Stimulated activated CD4-positive, alpha-beta T cell treated with anti-CD3 and anti-CD28 coated beads, Interleukin-1b, Interleukin-23, amount 100 ng/mL, for 48 hours (primary cell): ENCODE measurements at places on chromosomes 13 and 19.

DNA sequence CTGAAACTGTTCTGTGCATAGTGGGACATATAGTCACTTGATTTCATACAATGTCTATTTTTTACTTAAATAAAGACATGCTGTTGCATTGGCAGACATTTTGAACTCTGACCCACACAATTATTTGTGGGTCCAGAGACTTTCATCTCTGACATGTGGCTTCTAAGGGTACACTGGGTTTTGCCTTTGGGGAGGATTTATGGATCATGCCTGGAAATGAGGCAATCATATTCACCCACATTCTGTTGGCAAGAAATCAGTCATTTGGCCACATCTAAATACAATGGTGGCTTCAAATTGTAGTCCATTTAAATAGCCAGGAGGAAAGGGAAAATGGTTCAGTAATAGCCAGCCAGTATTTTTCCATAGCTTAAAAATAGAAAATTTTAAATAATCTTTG lies 238.3 kb upstream of the KLF12 start:
- no peak for DNase-seq

DNA sequence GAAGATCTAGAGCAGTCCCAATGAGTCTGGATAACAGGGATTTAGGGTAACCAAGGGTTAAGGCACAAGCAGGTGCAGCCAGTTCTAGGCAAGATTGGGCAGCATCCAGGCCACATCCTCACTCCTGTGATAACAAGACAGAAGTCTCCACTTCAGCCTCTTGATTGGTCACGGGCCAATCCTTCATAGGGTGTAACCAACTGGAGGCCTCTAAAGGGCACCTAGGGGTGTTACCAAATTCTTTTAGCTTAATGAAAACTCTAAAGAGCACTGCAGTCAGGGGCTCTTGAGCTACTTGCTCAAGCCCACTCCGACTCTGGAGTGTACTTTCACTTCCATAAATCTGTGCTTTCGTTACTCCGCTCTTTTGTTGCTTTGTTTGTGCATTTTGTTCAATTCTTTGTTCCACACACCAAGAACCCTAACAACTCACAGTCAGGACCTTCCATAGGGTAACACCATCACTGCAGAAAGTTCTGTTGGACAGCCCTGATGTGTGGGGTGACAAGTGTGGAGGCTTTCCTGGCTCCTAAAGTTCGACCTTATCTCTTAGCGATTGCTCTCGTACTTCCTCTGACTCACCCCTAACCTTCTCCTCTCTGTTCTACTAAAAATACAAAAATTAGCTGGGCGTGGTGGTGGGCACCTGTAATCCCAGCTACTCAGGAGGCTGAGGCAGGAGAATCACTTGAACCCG lies 36.1 kb downstream of the ZSWIM9 start:
- no peak for DNase-seq

DNA sequence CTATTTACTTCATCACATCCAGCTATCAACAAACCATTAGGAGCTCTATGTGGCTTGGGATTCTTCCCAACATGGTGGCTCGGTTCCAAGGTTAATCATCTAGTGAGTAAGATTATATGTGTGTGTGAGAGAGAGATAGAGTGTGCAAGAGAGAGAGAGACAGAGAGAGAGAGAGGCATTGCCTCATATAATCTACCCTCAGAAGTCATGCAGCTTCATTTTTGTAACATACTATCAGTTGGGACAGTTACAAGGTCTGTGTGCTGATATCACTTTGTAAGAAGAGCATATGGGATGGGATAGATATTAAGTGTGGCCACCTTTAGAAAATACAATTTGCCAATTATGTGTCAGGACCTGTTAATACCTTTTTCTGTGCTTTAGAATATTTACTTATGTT lies 104.1 kb downstream of the NDFIP2 start:
- no peak for DNase-seq

DNA sequence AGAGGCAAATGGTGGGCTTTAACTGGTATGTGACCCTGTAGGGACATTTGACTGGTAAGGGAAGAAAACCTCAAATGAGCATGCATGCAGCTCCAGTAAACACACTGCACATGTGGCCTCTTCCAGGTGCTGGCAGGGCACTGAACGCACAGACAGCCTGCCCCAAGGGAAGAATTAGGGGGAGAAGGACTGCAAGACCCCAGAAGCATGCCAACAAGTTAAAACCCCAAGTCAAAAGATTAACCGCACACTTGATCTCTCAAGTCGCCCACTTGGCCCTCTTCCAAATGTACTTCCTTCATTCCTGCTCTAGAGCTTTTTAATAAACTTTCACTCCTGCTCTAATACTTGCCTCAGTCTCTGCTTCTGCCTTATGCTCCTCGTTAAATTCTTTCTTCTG lies 46.9 kb upstream of the SLITRK1 start:
- no peak for DNase-seq

- DNase-seq, result no peak
Observed at GRCh38 chr13:40170091-40170490, 496.4 kb downstream of the FOXO1 start.
